ENCODE measurements at places on chromosomes 1 and 21. TPM values are rescaled to one million over a fixed set of nuclear protein-coding genes. Genes with fewer than 3 reads are reported as not detected.

DCST1 gene
- not detected for polyA plus RNA-seq

FCRLB gene
- polyA plus RNA-seq = 0.48 TPM

FAM163A gene
- not detected for polyA plus RNA-seq

DENND2C gene
- polyA plus RNA-seq = 0.64 TPM

DIO1 gene
- polyA plus RNA-seq = not detected

SGIP1 gene
- polyA plus RNA-seq = 85.1 TPM

- DNase-seq = no peak
Observed at GRCh38 chr21:18907076-18907475, 503.5 kb upstream of the TMPRSS15 start.

DNA sequence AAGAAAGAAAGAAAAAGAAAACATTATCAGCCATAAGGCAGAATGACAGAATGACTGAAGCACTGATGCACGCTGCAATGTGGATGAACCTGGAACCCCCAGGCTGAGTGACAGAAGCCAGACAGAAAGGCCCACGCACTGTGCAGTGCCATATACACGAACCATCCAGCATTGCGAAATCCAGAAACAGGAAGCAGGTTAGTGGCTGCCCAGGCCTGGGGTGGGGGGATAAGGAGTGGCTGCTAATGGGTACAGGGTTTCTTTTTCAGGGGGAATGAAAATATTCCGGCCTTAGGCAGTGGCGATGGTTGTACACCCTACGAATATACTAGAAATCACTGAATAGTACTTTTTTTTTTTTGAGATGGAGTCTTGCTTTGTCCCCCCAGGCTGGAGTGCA is 57.0 kb downstream of the CHD5 start:
- DNase-seq = no peak

DNA sequence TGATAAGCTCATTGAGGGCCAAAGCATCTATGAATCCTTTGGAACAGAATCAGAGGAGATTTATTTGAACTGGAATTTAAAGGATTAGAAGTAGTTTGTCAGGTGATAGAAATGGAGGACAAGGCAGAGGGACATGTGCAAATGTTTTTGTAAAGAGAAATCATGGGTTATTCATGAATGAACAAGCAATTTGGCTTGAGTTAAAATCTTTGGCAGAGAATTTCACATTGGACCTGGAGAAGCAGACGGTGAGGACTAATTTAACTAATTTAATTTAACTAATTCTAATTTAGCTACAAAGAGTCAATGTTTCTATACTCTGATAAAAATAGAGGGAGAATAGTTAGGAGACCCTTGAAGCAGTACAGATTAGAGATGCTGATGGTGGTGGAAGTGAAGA is 36.3 kb downstream of the SNX7 start:
- DNase-seq = no peak

DNA sequence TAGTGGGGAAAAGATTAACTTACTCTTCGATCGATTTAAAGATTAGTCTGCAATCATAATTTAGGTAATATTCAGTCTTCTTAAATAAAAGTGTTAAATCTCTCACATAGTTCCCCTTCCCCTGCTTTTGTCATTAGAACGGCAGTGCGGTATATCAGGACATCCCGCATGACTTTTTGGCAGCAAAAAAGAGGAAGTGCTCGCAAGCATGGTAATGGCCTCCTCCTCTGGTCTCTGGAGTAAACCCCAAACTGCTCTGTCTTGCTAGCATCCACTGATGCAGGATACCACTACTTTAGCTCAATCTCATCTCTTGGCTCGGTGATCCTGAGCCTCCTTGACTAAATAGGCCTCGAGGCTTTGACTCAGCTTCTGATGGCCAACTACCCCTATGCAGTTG is 78.7 kb upstream of the VAV3 start:
- no peak for DNase-seq

DNA sequence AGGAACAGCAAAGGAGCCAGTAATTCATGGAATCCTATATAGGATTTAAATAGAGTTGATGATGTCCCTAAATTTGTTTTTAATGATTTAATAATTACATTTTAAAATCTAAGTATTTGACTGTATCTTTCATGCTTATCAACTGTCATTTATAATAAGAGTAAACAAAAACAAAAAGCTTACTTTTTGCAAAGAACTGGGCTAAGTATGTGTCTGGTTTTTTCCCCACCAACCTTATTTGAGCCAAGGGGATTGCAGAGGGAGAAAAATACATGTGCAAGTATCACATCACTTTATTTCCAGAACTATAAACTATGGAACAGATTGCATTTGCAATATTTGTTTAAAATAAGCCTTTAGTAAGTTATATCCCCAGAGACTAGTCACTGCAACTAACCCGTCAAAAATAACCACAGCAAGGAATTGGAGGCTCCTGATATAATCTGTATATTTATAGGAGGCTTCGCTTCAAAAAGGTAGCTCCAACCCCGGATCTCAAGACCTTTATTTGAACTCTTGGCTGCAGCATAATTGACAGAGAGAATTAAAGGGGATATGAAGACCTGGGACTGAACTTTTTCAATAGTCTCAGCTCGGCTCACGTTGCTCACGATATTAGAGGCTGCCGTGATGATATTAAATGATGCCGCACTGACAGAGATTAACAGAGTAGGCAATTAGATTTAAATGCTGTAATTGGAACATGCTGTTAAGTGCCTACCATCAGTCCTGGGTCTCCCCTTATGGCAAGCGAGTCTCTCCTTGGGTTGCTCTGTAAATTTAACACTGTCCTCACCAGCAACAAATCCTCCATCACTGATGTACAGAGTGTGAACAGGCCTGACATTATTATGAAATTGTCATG is 329.1 kb upstream of the NFIA start:
- DNase-seq = no peak
